ENCODE measurements at places on chromosomes 6 and 20.

DNA sequence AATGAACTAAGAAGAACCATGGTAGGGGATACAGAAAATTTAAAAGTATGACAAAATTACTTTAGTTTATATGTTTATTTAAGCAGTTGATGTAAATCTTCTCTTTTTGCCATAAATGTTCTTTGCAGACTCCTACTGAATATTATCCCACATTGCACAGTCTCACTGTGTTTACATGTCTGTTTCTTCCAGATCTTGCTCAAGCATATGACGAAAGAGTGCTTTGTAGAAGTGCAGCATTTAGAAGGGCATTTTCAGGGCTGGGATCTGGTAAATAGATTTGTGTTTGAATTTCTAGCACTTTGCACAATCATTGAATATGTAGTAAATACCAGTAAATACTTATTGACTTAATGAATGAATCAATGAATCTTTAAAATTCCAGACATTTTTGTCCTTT lies 152.0 kb upstream of the EPHA7 start:
- no peak for DNase-seq

DNA sequence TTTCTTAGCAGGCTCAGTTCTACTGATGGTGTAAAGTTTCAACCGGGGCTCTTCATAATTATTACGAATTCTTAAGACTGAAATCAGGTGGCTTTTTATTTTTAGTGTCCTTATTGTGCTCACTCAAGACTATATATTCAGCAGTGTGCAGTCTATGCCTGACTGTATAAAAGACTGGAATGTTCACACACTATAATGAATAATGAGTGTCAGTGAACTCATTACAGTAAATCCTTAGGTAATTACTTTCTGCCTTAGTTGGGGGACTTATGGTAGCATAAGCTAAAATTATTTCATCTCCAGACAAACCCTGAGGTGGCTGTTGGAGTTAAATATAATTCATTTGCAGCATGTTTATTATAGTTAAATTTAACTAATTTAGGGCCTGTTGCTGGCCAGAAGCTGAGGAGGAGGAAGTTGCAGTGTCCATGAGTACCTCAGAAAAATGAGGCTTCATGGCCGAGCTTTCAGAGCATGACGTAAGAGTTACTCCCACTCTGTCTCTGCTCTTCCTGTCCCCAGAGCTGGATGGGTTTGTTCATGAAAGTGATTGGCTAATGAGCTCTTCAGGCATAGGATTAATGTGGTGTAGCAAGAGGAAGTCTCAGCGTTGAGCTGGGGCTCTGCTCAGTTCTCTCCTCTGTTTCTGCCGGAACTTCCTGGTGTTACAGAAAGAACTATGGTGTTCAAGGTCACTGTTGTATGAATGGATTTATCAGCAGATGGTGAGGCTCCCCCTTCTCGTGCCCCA lies 335.7 kb downstream of the NRN1 start:
- DNase-seq: peak; percentile 4

DNA sequence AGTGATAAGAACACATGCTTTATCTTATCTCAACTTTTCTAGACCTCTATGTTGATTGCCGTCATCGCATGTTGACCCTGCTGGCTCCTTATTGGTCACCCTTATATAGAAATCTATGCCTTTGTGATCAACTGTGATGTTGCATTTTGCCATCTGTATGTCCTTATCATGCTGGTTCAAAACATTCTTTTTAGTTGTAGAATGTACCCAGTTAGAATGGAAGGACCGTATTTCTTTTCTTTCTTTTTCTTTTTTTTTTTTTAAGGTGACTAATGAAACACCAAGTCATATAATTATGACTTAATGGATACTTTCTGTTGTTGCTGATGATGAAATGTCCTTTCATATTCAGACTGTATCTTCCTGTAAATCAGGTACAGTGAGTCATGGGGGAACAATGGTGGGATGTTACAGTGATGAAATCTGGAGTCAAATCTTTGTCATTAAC lies 145.9 kb upstream of the CITED2 start:
- DNase-seq: no peak

DNA sequence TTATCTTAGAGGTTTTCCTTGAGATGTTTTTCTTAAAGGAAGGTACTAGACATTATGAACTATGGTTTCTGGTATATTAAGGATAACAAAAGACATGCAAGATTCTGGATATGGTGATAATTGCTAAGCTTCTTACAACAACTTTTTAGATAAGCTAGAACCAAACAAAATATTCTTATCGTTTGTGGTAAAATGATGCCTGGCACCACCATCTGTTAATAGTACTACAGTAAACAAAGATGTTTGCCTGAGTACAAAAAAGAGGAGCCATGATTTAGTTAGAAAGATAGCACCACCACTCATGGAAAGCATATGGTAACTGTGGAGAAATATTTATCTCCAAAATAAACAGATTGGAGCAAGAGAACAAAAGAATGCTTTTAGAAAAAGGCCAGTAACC lies 747.3 kb downstream of the COL12A1 start:
- no peak for DNase-seq

DNA sequence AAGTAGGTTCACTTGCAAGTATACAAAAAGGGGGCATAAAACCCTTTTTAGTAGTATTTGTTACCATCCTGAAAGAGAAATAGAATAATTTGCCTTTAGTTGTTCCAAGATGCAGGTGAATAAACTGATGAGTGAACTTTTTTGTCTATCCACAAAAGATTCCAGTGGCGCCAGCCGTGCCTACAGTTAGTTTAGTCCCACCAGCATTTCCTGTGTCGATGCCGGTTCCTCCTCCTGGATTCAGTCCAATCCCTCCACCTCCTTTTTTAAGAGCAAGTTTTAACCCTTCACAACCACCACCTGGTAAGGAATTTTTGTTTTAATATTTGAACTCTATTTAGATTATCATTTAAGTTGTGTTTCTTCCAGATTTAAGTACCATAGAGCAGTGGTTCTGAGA lies 90.9 kb downstream of the SCAF8 start:
- no peak for DNase-seq

GRCh38 chr6:10144772-10145171 lies 270.1 kb downstream of the TFAP2A start:
- DNase-seq: no peak

DNA sequence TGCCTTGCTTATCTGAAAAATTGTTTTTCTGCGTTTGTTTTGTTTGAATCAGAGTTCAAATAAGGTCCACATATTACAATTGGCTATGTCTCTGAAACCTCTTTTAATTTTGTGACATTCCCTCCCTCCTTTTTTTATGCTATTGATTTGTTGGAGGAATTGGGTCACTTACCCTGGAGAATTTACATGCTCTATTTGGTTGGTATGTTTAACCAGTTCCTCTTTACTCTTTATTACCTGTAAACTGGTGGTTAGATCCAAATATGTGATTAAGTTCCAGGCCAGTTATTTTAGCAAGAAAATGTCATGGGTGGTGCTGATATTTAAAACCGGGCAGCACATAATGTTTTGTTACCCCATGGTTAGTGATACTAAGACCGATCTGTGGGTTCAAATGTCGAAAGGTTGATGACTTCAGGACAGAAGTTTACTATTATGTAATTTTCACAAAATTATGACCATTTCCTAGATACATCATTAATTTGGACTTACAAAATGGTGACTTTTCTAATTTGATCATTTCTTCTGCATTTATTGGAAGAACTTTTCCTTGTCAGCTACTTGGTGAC lies 77.3 kb downstream of the KIZ start:
- no peak for DNase-seq
